HT-29 (cell line): ENCODE measurements at places on chromosomes 13 and 19. TPM values are rescaled to one million over a fixed set of nuclear protein-coding genes. Genes with fewer than 3 reads are reported as not detected.
A peak's percentile ranks its signal among the peaks of the same experiment; 100 is the strongest.

- no peak for DNase-seq
Observed at GRCh38 chr19:4295972-4296771, 6.0 kb downstream of the TMIGD2 start.

- peak; percentile 50 for DNase-seq
Observed at GRCh38 chr19:3129112-3129511, 6.7 kb upstream of the GNA15 start.

The ZNF44 gene
- 0.94 and 3.0 TPM in 2 replicates for total RNA-seq

- no peak for DNase-seq
Observed at GRCh38 chr19:18733196-18733647, 49.7 kb downstream of the CRTC1 start.

GRCh38 chr13:55464222-55464621 is 1676.5 kb upstream of the PRR20A start:
- DNase-seq: no peak

The PTH2 gene
- not detected in 2 replicates for total RNA-seq

The ZNF835 gene
- total RNA-seq: not detected in 2 replicates

- no peak for DNase-seq
Observed at GRCh38 chr19:41965106-41965505, 6.0 kb upstream of the RABAC1 start.

GRCh38 chr13:85536706-85537105 is 262.5 kb downstream of the SLITRK6 start:
- no peak for DNase-seq

The C19orf25 gene
- 56.0 and 72.9 TPM in 2 replicates for total RNA-seq

GRCh38 chr19:45899919-45900589 is 2.4 kb downstream of the MYPOP start:
- no peak for DNase-seq

The KIR3DL2 gene
- not detected in 2 replicates for total RNA-seq

DNA sequence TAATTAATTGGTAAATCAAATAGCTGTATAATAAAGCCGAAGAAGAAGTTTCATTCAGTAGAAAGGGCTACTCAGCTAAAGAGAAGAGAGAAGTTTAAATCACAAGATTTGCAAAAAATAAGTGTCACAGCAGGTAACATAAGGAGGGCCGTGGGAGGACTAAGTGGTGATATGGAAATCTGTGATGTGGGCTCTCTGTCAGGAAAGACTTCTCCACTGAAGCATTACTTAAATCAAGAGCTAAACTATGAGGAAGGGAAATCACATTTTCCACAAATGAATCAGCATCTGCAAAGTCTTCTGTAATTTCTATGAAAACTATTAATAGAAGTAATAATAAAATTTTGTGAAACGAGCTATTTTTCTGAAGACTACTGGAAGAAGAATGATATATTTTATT is 153.8 kb downstream of the PCDH9 start:
- no peak for DNase-seq

- DNase-seq: no peak
Observed at GRCh38 chr19:33510462-33511194, 11.0 kb downstream of the PEPD start.
